ENCODE measurements at places on chromosomes 4 and X. TPM values are rescaled to one million over a fixed set of nuclear protein-coding genes. Genes with fewer than 3 reads are reported as not detected.

DNA sequence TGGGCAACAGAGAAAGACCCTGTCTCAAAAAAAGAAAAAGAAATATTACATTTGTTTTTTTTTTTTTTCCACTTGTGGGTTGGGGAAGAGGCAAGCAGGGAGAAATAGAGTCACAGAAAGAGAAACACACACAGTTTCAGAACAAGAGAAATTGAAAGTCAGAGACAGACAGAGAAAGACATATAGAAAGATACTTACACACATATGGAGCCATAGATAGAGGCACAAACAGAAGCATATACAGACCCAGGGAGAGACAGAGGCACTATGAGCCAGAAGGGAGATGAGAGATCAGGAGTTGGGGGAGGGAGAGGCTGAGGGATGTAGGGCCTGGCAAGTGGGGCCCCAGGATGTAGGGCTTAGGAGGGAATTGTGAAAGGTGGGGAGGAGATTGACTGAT, 55.2 kb upstream of the GIMD1 start:
- no peak for DNase-seq

GRCh38 chr4:169774466-169775445, 17.0 kb upstream of the HPF1 start:
- no peak for DNase-seq

DNA sequence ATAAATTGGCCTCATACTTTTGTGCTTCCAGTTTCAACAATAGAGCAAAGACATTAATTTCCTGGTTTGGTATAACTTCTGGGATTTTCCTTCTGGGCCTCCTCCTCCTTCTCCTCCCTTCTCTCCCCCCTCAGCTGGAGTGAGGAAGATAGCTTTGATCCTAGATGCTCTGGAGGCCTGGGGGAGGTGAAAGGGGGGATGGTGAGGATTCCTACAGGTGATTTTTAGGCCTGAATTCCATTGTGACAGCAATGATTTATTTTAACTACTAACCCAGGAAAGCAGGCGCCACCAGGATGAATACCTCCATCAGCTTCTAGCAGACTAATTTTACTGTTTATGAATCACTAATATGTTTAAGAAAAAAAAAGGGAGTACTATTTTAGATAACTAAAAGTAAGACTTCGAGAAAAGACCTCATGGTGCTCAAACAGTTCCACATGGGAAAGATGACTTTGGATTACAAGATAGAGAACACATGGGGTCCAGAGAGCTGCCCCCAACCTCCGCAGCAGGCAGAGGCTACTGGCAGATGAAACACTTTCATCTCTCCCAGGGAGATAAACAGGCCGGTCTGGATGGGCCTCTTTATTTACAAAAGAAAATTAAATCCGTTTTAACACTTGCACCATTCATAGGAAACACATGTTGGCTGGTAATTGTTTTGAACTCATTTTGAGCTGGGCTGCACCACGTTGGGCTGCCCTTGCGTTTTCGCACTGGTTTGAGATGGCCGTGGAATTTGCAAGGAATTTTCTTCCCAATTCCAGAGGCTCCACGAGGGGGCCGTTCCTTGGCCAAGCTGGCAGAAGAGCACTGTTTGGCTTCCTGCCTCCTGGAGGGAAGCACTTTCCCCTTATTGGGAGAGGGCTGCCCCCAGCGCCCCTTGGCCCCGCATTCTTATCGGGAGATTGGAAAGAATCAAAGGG, 125.1 kb upstream of the STX18 start:
- no peak for DNase-seq

DNA sequence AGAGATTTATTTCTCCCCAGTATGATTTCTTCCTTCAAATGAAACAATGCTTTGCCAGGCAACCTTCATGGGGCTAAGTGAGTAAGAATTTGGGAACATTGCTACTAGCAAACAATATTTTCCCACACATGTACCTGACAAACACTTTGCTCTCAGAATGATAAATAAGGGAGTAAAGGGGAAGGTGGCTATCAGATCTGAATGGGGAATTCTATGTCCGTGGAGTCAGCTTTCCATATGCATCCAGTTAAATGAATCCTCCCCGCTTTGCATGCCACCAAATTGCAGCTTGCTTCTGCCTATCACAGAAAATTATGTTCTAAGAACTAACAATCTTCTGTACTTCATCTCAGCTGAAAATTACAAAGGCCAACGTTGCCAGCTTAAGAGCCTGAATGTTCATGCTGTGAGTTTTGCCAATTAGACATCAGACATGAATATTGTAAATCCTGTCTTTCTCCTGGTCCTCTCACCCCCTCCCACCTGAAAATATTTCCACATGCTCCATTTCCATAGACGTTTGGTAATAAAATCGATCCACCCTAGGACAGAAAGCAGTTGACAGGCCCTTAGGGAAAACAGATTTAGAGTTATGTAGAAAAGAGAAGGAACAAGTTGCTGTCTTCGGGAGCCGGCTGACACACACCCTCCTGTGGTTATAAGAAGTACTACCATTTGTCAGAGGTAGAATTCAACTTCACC, 6.3 kb downstream of the MEPE start:
- DNase-seq, result no peak

DNA sequence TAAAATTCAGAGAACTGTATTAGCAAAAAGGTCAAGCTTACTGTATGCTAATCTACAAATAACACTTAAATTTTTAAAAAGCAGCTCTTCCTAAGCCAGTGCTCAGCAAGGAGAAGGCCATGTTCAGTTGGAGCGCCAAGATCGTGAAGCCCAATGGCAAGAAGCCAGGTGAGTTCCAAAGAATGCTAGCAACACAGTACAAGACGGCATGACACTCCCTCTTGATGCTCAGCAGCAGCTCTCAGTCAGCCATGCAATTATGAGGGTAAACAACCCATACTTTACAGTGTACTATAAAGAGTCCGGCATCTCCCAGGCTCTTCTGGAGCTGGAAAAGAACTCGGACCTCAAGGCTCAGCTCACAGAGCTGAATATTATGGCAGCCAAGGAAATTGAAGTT, 34.9 kb downstream of the STX18 start:
- DNase-seq, result peak; percentile 35

DNA sequence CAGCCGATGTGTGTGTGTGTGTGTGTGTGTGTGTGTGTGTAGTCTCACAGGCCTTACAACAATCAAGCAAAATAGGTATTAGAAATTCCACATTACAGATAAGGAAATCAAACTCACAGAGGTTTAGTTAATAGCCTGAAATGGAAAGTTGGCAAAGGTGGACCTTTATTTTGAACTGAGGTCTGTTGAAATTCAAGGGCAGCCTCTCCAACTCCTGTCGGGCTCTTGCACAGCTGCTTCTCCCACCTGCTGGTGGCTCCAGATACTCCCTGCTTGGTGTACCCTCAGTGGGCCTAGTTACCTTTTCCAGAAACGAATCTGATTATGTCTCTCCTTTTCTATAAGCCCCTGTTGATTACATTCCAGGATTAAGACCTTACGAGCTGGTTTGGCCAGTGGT, 195.9 kb downstream of the MGST2 start:
- DNase-seq, result no peak

- no peak for DNase-seq
Measured at GRCh38 chr4:94036964-94037363, 170.7 kb upstream of the SMARCAD1 start.

DNA sequence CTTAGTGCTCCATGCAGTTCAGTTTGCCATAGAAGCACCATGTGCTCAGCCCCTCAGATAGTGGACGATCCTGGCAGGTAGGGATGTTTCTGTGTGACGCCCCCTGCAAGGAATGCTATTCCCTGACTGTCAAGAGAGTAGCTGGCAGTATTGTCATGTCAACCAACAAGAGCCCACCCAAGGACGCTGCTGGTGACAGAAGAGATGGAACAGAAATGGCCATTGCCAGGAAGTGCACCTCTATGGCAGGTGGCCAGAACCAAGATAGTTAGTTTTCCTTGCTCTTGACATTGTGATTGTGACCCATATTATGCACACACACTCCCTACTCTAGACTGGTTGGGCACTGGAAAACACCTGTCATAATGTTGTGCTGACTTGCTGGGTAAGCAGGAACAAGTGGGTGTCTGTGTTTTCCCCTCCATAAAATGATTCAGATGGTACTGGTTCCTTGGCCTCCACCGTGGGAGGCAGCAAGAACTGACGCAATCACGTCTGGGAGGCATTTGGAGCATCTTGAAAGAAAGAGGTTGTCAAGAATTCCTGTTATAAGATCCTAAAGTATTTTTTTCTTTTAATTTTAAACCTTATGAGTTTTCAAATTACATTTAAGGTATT, 507.9 kb downstream of the MID1IP1 start:
- DNase-seq, result no peak

DNA sequence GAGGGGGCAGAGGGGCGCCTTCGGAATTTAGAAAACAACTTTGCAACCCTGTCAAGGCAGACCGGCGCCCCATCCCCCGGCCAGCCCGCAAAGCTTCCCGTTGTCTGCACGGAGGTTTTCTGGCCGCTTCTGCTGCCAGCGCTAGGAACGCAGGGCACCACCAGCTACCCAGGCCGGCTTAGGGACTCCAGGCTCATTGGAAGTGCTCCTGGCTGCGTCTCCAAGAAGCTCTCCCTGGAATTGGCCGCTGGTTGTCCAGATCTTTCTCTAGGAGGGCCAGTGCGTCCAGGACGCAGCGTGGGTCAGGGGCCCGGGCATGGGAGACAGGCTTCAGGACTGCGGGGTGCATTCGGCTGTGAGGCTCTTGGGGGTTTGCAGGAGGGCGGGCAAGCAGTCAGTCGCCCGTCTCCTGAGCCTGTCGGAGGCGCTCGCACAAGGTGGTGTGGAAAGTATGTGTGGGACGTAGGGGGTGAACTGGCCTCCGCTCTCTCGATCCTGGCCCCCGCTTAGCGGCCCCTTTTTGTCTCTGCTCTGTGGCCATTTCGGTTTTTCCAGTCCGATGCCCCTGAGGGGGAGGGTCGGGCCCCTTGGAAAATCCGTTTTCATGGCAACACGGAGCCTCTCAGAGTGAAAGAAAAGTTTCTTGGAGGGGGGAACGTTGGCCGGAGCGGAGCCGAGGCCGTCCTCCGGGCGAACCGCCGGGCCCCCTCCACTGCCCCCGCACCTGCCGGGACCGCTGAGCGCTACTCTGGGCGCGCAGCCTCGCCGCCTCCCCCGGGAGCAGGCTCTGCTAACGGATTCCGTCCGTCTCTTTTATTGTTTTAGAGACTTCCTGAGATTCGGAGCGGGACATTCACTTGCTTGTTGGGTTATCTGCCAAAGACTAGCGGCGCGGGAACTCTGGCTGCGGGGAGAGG, 810 bp upstream of the SOX3 start:
- no peak for DNase-seq

- DNase-seq, result no peak
Measured at GRCh38 chrX:141375011-141375760, 132.9 kb upstream of the SPANXC start.

- no peak for DNase-seq
Measured at GRCh38 chr4:108068442-108068841, 78.8 kb downstream of the HADH start.

Gene IGSF1
- 0.11 TPM for total RNA-seq

Measured in left colon (tissue), 2 donors.